ENCODE measurements at places on chromosomes 5 and 9.
A peak's percentile ranks its signal among the peaks of the same experiment; 100 is the strongest.

DNA sequence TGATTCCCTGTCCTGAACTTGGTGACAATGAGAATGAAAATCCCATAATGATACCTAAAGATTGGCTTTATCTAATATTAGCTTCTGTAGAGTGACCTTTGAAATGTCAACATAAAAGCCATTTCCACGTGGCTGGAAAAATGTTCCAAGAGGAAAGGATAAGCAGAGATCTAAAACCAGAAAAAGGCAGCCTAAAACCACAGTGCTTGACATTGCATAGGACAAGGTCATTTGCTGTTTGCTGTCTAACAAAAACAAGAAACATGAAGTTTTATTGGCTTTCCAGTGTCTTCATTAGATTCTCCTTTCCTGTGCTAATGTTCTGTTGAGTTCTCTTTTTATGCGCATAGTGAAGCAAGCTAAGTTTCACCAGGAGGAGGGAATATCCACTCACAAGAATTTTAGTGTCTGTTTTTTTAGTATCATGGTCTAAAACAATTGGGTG is 44.6 kb downstream of the CPEB4 start:
- DNase-seq, result no peak

- DNase-seq, result no peak
These were observed 7.3 kb downstream of the SRFBP1 start for GRCh38 chr5:121968910-121969607.

- DNase-seq, result peak; percentile 58
These were observed 30.7 kb downstream of the SPIN1 start for GRCh38 chr9:88418715-88419540.

DNA sequence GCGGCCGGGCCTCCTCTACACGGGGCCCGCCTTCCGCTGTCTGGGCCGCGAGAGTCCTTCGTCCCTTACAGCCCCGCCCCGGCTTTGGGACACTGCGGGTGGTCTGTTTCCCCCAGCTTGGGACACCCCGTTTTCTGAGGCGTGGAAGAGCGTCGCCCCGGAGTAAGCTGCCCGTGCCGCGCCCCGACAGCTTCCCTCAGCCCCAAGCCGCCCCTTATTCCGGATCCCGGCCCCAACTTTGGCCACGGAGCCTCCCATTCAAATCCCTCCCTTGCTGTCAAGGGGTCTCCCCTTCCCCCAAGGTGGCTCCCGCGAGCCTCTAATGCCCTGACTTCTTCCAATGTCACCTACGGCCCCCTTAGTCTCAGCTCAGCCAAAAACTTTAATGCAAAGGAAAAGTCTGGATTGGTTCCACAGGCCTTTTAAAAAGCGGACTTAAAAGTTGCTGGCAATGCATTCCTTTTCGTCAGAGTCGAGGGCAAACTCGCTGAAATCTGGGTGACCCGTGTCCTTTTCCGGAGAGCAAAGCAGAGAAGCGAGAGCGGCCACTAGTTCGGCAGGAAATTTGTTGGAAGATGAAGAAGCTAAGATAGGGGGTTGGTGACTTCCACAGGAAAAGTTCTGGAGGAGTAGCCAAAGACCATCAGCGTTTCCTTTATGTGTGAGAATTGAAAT is 19.8 kb downstream of the EXOSC2 start:
- no peak for DNase-seq

GRCh38 chr5:68534956-68535520 is 319.5 kb downstream of the PIK3R1 start:
- DNase-seq, result no peak

DNA sequence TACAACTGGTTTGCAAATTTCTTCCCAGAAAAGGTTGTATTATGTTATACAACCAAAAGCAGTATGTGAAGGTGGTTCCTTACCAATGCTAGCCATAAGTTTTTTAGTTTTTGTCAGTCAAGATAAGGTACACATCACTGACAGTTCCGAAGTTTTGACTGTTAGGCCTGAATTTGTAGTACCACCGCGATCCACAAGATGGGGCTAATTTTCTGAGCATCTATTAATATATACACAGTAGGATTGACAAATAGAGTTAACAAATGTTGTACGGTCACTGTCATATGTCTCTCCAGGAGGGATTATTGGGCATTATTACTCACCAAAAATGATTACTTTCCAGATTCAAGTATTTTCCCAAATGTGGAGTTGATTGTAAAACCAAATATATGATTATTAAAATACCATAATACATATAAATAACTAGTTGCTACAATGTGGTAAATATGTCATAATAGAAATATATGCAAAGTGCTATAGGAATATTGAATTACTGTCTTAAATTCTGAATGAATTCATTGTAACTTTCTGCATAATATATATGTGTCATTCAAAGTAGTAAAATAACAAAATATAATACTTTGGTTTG is 28.4 kb upstream of the LRRC19 start:
- DNase-seq, result peak; percentile 59

DNA sequence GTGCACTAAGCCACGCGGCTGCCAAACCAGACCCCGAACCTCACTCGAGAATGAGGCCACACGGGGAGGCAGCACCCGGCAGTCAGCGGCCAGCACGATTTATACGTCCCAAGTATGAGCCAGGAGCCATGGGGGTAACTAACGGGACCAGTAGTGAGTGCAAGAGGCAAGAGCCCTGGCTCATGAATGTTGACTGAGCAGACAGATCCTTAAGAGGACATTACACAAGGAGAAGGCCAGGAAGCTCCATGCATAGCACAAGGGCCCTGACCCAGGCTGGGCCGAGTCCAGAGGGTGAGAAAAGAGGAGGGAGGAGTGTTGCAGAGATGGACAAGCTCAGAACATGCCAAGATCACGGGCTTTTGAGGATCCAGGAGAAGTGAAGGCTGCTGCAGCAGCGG is 58.6 kb upstream of the PHYKPL start:
- no peak for DNase-seq

Data from activated naive CD4-positive, alpha-beta T cell treated with anti-CD3 and anti-CD28 coated beads, Interleukin-2, amount 50 U/mL, for 72 hours (primary cell).